AG08396 (cell line): ENCODE measurements at places on chromosomes 2 and 18.

DNA sequence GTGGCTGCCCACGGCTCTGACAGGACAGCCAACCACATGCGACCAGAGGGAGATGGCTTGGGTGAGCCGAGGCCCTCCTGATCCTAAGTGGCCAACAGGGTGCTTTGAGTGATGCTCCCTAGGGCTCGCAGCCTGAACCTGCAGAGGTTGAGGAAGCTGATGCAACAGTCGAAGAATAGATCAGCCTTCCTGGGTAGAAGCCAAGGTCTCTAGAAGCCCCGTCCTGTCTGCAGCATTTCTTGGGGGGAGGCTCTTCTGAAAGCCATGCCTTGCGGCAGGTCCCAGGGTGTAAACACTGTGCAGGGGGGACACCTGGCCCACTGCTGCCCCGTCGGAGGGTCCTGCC is 136.4 kb downstream of the HDAC4 start:
- DNase-seq = no peak

DNA sequence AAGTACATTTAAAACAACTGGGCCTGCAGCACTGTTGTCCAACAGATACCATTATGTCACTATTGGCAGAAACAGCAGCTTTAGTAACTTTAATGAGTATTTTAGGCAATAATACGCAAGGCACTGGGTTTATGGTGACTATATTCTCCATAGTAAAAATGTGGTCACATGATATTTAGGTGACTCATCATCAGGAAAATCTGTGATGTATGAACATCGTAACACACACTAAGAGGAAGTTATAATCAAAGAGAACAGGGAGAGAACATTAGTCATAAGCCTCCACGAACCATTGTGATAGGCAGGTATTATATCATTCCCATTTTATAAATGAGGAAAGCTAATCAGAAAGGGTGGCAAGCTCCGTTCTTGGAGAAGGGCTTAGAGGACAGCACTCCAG is 36.9 kb downstream of the RAPH1 start:
- DNase-seq = peak; percentile 17

DNA sequence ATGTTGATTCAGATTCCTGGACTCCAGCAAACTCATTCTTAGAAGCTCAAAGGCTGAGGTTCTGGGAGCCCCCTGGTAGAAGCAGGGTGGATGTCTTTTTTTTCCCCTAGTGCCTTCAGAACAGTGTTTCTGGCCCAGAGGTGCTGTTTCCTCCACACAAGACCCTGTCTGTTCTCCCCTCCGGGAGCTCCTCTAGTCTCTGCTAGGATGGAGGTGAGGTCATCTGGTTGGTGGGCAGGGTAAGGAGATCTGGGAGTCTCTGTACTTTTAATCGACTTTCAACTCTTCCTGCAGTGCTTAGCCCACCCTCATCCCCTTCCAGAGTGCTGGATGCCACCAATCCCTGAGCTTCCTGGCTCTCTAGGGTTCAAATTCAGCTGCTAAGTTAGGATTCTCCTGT is 192.0 kb downstream of the SH3BP4 start:
- no peak for DNase-seq

- DNase-seq = peak; percentile 69
These were observed 1.5 kb upstream of the KLHL30 start for GRCh38 chr2:238136820-238137537.

- no peak for DNase-seq
These were observed 79.4 kb upstream of the FOSL2 start for GRCh38 chr2:28313220-28313784.

DNA sequence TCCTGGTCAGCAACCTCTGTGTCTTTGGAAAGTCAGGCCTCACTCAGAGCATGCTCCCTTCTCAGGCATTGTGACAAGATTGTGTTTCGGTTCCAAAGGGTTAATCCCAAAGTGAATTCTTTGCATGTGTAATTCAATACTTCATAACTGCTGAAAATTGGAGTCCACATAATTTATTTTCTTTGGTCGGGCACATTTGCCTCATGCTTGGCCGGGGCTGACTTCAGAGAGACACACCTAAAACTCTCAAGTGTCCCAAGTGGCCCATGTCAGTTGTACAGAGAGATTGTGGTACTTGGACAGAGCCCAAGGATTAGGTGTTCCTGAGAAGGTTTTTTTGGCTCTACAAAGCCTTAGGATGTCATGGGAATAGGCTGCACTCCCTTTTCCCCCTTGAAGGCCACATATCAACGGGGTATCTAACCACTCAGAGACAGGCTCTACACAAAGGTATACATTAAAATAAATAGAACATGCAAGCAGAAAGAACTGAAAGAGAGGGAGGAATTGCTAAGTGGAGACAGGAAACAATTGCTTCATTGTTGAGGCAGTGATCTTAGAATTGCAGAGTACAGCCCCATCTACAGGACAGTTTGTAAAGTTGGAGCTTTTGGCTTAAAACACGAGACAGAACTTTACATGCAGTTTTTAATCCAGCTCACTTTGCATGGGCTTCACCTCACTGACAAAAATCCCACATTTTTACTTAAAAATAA is 1232.3 kb upstream of the ZEB2 start:
- DNase-seq = peak; percentile 43

DNA sequence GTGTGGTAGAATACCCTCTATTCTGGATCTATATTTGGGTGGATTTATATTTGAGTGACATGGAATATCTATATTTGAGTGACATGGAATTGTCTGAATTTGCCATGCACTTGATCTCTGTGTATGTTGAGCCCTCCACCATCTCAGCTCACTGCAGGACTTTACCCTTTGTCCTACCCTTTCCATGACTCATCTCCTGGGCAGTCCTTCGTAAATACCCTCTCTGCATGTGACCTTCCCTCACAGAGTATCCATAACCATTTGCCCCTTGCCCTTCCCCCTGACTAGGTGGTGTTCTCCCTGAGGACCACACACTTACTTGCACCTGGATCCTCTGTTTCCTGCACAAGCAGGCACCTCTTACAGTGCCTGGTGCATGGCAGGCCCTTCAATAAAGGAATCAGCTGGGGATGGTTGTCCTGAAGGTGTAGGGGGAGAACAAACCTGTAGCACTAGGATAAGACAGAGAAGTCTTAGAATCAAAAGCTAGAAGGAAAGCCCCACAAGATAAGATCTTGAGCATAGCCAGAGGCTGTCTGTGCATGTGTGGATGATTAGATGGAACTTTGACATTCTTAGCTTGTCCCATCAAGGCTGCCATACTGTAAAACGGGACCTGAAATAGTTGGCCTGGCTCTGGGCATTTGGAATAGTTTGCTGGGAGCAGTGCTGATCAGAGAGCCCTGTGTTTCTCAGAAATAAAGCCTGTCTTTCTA is 230.4 kb downstream of the FHOD3 start:
- DNase-seq = no peak

GRCh38 chr2:85130407-85130806 is 2.8 kb upstream of the TCF7L1 start:
- DNase-seq = no peak

DNA sequence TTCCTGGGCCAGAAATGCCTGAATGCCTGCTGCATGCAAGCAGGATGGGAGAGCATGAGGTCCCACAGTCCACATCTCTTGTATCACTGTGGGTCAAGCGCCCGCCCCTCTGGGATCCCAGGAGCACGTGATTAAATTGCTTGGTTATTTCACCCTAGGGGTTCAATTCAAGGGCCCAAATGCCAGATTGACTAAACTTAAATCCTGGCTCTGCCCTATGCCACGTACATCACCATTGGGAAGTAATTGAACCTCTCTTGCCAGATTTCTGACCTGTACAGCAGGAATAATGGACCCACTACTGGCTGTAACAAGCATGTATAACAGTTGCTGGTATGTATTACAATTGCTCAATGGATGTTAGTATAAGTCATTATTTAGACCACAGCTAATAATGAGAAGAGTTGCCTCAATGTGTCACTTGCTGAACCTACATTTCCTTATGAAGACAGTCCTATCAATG is 19.9 kb downstream of the FHL2 start:
- DNase-seq = no peak

DNA sequence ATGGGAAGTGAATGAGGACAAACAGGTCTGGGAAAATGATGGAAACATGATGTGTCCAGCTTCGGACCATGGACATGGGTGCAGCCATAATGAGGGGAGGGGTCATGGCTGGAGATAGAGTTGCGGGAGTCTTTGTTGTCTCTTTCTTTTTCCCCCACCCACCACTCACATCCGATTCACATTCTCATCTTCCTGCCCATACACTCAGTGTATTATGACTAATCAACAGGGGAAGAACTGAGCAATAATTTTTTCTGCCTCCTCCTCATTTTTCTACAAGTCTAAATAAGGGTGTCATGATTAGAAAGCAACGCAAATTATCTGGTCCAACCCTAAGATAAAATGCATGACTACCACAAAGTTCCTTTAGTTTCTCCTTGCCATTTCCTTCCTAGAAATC is 5.7 kb upstream of the SERPINB2 start:
- DNase-seq = no peak

DNA sequence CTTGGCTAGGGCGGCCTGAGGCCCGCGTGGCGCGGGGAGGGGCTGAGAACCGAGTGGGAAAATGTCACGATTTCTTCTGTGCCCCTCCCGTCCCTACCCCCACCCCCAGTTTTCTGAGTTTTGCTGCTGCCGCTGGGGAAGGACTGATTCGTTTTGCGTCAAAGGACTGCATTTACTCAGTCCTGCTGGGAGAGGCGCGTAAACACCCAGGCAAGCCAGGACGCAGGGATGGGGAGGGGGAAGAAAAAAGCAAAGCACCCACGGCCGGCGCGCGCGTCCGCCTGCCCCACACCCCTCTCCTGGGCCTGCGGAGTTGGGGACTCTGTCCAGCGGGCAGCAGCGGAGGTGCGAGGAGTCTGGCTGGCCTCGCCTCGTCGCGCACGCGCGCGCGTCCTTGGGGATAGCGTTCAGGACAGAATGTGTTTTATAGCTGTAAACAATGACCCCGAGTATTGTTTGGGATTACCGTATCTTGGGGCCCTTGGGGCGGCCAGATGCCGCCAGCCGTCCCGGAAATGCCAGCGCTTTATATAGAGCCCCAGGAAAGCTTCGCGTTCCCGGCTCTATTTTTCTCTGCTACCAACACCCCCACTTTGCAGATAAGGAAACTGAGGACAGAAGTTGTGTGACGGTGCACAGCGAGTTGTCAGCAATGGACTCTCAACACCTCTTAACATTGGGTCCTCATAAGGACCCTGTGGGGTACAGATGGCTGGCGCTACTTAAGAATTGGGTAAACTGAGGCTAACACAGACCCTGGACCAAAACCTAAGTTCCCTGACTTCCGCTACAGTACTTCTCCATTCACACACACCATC is 1.7 kb upstream of the FOSL2 start:
- DNase-seq = peak; percentile 73

GRCh38 chr2:204251158-204251997 is 293.9 kb upstream of the PARD3B start:
- no peak for DNase-seq

- DNase-seq = peak; percentile 17
These were observed 39.7 kb upstream of the GRP start for GRCh38 chr18:59180150-59180845.

DNA sequence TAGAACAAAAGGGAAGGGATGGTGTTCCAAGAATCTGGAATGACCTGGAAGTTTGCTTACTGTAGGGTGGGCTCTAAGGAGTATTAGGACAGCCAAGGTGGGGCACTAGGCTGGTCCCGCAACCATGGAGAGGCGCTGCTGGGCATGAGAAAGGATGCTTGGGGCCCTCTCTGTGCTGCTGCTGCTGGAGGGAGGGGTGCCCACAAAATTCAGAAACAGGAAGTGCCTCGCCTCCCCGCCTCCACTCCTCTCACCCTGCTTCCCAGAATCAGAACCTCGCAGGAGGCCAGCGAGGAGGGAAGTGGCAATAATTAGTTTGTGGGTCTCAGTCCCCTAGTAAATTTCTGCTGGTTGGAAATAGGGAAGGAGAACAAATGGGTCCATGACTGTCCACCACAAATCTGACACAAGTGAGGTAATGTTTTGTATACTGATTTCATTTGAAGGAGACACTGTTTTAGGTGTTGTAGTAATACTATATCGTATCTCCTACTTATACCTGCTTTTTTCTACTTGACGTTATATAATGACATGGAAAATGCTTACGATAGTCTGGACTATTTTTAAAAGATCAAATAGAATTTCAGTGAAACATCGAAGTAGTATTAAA is 7.9 kb upstream of the PDCL3 start:
- DNase-seq = no peak

GRCh38 chr2:205245652-205246051 is 436.6 kb upstream of the NRP2 start:
- peak; percentile 46 for DNase-seq

- no peak for DNase-seq
These were observed 7.7 kb upstream of the NFATC1 start for GRCh38 chr18:79388043-79388442.

GRCh38 chr2:127129937-127130336 is 23.0 kb upstream of the BIN1 start:
- DNase-seq = no peak

DNA sequence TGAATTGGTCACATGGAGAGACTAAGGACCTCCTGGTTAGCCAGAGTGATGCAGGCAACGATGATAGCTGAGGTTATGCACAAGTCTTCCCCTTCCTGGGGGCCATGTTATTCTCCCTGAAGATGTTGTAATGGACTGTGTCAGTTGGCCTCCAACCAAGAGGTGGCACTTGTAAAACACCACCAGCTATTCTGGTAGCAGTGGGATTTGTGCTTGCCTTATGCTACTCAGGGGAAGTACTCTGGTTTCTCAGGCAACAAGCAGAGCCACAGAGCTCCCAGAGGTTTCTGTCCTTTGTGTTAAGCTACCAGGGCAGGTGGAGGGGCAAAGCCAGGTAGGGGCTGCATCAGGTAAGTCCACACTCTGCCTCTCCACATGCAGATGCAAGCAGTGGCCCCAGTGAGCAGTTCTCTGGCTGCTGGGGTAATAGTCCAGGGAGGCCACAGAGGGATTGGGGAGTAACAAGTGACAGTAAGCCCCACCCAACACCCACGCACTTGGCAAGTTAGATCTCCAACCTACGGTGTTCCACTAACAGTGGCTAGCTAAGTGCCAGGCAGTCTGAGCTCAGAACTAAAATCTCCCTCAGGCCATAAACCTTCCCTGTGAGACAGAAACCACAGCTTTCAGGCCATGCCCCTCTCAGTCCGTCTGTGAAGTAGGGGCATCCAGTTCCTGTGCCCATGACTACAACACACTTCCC is 99.7 kb downstream of the RND3 start:
- no peak for DNase-seq

DNA sequence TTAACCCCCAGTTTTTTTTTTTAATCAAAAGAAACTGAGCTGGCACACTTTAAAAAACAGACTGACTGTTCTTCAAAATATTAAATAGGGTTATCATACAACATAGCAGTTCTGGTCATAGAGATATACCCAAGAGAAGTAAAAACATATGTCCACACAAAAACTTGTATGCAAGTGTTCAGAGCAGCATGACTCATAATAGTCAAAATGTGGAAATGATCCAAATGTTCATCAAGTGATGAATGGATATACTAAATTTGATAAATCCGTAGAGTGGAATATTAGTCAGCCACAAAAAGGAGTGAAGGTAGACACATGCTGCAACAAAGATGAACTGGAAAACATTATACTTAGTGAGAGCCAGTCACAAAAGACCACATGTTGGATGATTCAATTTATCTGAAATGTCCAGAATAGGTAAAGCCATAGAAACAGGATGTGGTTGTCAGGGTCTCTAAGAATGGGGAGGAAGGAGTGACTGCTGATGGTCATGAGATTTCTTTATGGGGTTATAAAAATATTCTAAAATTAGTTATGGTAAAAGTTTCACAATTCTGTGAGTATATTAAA is 5.1 kb downstream of the SMIM21 start:
- no peak for DNase-seq
